ENCODE measurements at places on chromosomes 16 and 17.

DNA sequence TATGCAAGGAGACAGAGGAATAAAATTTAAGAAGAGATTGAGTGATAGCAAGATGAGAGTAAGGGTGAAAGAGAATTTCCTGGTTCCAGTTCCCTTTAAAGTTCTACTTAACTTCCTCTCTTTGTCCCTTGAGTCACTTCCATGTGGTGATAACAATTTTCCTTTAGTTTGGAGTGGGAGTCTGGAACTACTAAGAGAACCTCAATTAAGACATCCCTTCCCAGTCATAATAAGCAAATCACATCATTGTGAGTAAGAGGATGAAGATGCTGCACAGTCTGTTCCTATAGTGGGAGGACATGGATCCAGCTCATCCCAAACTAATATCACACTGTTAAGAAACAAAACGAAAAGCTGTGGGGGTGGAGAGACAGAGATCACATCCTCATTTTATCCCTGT, 24.4 kb downstream of the TBX21 start:
- DNase-seq = no peak

- DNase-seq = no peak
These were observed 13.9 kb upstream of the WNT3 start for GRCh38 chr17:46832331-46832821.

- DNase-seq = no peak
These were observed 24.4 kb upstream of the ST6GALNAC1 start for GRCh38 chr17:76667786-76668453.

DNA sequence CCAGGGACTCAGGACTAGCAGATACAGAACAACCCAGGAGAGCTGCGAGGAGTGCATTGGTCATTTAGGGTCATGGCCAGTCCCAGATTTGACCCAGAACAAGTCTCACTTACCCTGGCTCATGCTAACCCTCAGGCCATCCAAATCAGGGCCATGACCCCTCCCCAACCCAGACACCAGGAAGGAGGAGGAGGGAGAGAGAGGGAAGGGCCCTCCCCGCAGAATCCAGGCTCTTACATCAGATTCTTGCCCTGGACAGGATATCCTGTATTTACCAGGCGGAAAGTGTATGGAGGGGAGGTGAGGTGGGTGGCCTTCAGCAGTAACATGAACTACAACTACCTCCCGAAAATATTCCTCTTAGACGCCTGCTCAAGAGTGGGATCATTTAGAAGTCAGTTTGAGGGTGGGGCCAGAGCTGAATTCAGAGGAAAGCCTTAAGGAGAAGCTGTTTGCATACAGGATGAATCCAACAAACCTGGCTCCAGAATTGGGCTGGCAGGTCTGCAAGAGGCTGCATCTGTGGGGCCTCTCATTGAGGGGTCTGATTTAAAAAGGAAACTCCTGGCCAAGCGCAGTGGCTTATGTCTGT, 2.1 kb downstream of the VAT1 start:
- DNase-seq = no peak

- no peak for DNase-seq
These were observed 584 bp upstream of the SLC16A5 start for GRCh38 chr17:75087182-75087557.

DNA sequence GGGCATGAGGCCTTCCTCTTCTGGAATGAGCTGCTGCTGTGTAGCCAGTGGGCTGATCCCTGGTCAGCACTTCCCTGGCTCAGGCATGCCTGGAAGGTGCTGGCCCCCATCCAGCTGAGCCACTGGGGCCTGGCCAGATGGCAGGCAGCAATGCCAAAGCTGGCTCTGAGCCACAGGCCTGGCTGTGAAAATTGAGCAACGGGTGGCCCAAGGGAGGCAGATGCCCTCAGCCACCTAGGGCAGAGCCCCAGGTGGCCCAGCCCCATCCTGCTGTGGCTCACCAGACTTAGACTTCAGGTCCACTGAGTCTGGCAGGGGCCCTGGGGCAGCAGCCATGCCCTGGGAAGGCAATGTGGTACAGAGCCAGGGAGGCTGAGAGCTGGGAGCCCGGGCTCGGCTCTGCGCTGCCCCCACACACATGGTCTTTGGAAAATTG, 8.5 kb upstream of the CRHR1 start:
- DNase-seq = no peak

DNA sequence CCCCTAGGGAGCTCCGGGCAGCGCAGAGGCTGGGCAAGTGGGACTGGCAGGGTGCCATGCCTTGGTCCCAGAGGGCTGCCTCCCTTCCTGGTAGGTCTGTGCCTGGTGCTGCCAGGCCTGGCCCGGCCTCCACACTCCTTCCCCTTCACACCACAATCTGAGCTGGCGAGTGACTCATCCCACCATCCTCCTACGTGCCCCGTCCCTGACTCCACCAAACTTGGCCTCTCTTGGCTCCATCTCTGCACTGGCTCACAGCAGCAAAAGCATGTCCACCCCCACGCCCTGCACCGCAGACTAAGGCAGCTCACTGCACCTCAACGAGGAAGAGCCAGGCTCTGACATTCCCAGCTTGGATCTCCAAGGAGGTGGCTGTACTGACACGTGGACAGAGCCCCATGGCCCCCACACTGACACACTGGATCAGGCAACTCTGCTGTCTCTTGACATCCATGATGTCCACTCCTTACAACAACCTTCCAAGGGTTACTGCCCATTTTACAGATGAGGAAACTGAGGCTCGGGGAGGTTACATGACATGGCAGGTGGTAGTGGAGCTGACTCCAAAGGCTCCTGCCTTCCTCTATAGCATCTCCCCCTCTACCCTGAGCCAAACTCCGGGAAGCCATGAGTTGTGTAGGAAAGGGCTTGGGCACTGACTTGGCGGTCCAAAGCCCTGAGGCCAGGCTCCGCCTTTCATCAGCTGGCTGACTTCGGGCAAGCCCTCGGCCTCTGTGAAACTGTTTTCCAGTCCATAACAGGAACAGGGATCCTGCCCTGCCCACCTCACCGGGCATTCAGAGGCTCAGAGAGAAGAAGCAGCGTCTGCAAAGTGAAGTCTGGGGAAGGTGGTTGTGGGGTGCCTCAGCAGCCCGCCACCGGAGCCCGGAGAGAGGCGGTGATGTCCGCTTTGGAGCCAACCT, 20.1 kb upstream of the KRT19 start:
- peak; percentile 82 for DNase-seq

- DNase-seq = no peak
These were observed 22.9 kb downstream of the TMC7 start for GRCh38 chr16:19006446-19007315.

DNA sequence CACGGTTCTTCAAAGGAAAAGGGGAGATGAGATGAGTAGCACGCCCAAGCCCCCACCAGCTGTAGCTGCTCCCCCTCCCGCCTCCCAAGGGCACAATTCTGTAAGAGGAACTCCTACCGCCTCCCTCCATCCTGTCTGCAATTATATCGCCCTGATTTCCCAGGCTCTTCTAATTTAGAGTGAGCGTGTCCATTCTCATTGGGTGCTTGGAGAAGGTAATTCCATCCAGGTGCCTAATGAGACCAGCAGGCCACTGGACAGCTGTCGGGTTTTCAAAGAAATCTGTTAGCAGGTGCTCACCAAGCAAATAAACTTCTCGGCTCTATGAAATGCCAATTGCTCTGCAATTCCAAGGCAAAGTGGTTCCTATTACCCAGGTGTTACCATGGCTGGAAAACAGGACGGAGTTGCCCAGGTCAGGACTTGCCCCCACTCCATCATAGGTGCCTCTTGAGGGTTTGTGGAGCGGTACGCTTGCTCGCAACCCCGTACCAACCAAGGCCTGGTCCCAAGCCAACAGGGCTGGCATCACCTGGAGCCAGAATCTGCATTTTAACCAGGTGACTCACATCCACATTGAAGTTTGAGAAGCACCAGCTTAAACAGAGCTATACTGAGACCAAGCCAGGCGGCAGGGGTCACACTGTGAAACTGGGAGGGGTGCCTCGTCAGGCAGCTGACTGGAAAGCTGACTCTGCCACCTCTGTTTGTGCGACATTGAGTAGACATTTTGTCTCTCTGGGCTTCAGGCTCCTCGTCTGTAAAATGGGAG, 16.5 kb upstream of the MEAK7 start:
- no peak for DNase-seq

DNA sequence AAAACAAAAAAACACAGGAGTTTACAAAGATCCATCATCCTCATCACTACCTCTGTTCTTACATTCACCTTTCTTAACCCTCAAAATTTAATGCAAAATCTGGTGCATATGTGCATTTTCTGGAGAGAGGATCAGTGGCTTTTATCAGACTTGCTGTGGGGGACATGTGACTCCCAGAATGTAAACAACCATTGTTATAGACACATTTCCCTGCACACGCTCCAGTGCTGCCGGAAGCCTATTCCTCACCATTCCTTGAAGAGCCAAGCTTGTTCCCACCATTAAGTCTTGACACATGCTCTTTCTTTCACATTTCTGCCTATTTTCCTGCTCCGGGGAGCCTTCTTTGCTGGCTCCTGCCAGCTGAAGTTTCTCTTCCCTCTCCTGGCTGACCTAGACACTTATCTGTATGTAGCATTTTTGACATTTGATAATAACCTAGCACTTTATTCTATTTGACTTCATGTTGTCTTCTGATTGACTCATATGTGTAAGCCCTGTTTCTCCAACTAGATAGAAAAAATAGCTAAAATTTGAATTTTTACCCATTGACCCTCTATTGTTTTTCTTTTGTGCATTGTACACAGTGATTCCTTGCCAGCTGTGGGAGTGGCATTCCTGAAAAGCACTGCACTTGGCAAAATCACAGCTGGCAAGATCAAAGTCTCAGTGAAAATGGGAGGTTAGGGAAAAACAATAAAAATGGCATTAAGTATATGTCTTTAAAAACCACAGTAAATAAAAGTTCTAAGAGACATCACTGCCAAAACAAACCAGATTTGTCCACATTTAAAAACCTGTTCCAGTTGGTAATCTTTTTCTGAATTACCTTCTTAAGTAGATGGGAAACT, 76.8 kb upstream of the CIBAR2 start:
- no peak for DNase-seq

DNA sequence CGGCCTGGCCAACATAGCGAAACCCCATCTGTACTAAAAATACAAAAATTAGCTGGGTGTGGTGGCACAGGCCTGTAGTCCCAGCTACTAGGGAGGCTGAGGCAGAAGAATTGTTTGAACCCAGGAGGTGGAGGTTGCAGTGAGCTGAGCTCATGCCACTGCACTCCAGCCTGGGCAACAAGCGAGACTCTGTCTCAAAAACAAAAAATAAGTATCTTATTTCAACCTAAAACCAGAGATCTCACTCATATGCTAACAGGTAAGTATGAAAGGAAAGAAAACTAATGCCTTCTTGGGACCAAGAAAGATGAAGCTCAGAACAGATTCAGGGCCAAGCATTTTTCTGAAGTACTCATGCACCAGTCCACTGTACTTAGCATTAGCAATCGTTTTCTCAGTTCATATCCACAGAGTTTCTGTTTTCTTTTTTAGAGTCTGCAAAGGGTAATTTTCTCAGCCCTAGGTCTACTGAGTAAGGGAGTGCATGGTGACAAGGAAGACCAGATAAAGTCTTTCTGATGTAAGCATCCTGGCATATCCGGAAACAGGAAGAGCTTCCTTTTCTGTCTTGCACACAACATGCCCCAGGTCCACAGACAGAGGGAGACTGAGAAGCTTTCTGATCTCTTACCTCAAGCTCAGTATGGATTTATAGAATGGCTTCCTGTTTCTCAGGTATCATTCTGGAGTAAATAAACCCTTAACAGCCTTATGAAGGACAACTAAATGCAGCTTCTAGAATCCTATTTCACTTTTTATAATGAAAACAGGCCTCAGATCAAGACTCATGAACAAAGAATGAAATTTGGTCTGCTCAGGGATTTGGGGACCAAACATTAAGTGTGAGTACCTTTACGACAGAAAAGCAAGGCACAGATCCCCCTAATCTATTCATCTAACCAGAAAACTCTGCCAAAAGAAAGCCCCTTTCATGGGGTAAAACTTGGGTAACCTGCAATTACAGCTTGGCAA, 38.7 kb upstream of the FOXJ1 start:
- no peak for DNase-seq

GRCh38 chr16:69194488-69194887, 7.5 kb downstream of the SNTB2 start:
- no peak for DNase-seq

DNA sequence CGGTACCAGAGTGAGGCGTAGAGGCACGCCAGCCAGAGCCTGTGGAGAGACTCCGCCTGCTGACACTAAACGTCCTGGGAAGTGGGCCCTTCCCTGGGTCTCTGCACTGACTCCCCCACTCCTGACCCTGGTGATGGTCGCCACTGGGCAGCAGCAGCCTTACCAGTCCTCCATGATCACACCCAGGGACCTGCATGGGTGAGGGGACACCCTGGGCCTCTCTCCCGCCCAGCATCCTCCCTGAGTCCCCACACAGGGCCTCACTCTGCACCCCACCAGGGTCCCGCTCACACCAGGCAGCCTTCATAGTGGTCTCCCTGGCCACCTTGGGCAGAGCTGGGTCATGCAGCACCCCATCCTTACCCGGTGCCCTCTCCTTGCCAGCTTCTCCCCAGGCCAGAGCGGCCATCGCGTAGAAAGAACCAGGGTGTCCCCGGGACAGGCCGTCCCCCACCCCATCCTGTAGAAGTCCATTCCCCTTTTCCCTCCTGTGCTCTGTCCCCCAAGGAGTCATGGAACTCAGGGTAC, 10.7 kb downstream of the RGS11 start:
- DNase-seq = no peak

GRCh38 chr17:52027620-52028295, 130.8 kb downstream of the CA10 start:
- no peak for DNase-seq

DNA sequence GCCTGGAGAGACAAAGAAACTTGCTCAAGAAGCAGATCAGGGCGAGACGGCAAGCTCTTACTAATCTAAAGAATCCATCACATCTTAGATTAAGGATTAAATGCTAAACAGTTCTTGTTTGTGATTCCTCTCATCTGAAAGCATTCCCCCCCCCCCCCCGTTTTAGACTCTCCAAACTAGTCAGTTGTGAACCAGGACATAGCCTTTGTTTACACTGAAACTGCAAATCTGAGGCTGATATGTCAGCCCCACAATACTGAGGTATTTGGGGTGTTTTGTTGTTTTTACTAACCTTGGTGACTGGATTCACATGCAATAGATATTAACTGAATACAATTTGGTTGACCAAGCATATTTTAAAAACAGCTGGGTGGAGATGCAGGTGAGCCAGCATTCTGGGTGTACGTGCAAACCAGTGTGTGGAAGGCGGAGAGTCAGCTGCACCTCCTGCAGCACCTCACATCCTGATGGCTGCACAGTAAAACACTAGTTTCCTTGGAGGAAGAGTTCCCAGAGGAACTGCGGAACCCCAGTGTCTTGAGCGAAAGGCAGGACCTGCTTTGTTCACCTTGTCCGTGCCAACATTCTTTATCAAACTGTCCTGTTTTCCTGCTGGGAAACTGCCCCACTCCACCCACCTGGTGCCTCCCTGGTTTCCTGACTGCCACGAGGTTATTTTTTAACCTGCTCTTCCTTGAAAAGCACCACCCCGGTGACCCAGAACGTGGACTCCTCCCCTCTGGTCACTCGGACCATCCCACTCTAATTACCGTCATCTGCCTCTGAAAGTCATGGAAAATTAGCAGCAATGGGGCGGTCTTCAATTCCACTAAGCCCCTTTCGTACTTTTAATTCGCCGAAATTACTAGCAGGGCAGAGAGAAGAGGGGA, 1.2 kb upstream of the YPEL2 start:
- no peak for DNase-seq
